ENCODE measurements at places on chromosomes 1 and 21.

GRCh38 chr1:9689011-9689706, 37.6 kb downstream of the PIK3CD start:
- DNase-seq = peak; percentile 65

- DNase-seq = no peak
Observed at GRCh38 chr1:2972879-2973575, 48.2 kb upstream of the ACTRT2 start.

- no peak for DNase-seq
Observed at GRCh38 chr1:185408700-185409270, 91.7 kb upstream of the IVNS1ABP start.

DNA sequence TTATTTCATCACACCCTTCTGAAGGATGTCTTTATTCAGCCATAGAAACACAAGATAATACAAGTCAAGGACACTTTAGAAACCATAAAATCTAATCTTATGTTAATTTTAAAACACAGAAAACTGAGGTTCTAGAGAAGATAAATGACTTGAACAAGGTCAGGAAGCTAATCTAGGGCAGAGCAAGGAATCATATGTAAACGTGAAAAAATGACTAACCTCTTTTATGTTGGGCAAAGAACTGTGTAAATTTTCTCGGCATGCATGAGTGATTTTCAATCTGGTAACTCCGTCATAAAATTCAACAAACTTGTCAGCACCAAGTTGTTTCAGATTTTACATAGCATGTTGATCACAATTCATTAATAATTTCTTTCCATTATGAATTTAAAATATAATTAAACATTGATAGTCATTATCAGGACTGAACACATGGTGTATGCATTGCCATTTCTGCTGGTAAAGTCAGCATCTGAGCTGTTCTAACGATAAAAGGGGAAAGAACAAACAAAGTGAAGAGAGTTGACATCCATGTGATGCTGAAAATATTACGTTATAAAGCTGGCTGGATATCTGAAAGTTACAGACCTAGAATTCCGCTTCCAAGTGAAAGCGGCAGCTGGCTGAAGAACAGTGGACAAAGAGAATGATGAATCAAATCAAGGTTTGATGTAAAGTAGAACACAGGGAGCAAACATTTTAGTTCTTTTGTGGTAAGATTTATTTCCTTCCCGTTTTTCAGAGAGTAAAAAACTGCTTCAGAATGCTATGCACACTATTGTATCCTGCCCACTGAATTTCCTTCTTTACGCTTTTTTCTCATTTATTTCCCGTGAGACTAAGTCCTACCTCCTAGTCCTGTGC, 1037.4 kb upstream of the TMPRSS15 start:
- no peak for DNase-seq

DNA sequence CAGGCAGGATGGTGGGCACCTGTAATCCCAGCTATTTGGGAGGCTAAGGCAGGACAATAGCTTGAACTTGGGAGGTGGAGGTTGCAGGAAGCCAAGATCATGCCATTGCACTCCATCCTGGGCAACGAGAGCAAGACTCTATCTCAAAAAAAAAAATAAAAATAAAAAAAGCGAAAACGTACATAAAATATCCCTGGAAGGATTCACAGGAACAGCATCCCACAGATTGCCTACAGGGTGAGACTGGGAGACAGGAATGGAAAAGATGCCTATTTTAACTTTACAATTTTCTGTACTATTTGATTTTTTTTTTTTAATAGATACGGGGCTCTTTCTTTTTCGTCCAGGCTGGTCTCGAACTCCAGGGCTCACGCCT, 604 bp upstream of the NBPF3 start:
- DNase-seq = no peak

DNA sequence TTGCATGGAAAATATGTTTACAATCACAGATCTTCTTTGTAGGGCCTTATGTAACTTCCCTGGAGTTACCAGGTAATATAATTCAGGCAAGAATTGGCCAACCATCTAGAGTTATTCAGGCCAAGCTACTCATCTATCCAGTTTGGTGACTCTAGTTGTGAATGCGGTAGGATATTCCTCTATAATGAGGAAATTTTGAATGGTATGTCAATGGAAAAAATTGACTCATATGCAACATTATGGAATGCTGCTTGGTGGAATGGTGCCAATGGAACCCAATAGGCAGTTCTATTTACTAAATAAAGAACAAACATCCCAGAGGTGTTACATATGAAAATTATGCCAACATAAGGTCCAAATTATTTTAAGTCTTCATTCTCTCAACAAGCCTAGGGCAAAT, 5.6 kb upstream of the TNFSF18 start:
- DNase-seq = no peak

DNA sequence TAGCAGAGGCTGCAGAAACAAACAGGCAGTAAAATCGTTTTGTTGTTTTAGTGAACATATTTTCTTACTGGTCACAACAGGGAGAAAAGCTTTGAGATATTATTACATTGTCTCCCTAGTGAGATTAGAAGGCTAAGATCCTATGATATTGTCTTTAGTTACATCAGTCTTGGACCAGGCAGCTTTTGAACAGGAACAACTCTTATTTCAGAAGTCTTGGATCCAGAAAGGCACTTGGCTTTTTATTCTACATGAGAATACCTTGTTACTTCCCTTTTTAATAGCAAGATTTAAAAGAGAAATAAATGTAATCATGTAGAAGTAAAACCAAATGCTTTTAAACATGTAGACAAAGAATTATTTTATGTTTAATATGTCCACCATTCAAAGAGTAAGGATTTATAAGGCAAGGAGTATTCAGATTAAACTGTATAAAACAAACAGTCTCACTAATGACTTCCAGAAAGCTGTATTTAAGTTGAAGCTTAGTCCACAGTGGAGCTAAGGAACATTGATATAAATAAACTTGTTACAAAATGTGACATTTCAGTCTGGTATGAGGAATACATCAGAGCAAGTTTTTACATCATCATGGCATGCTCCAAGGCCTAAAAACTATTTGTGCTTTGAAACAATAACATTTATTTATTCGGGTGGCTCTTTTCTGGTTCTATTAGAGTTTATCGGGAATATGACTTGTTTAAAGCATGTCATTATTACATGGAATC, 72.2 kb downstream of the PHTF1 start:
- DNase-seq = no peak

DNA sequence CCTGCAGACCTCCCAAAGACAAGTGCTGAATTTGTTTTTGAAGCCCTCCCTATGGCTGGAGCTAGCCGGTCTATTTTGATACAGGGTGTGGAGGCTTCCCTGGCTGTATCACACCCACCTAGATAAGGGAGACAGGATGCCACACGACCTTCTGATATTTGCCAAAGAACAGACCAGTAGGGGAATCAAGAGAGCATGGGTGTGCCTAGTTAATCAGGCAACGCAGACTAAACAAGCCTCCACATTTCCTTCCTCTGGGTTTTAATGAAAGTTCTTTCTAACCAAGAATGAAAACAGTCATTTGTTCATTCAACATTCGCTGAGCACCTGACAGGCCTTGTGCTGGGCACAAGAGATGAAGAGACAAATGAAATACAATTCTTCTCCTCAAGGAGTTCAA, 446.8 kb downstream of the PLPP3 start:
- no peak for DNase-seq

- DNase-seq = no peak
Observed at GRCh38 chr1:218600968-218601367, 255.8 kb downstream of the TGFB2 start.

DNA sequence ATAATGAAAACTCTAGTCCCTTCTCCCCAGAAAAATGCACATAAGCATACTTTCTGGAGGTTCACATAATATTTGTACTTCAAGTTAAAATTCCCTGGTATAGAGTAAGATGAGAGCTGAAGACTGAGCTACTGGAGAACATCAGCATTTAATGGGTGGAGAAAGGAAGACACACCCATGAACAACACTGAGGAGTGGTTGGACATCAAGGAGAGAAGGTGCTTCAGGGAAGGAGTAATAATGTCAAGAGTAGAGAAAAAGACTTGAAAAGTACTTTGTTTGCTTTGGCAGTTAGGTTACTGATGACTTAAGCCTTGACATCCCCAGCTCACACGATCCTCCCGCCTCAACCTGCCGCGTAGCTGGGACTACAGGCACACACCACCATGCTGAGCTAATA, 21.9 kb downstream of the PEA15 start:
- DNase-seq = no peak

GRCh38 chr1:205245096-205245495, 17.4 kb downstream of the TMCC2 start:
- no peak for DNase-seq

GRCh38 chr1:159071970-159072582, 4.5 kb downstream of the AIM2 start:
- peak; percentile 13 for DNase-seq

DNA sequence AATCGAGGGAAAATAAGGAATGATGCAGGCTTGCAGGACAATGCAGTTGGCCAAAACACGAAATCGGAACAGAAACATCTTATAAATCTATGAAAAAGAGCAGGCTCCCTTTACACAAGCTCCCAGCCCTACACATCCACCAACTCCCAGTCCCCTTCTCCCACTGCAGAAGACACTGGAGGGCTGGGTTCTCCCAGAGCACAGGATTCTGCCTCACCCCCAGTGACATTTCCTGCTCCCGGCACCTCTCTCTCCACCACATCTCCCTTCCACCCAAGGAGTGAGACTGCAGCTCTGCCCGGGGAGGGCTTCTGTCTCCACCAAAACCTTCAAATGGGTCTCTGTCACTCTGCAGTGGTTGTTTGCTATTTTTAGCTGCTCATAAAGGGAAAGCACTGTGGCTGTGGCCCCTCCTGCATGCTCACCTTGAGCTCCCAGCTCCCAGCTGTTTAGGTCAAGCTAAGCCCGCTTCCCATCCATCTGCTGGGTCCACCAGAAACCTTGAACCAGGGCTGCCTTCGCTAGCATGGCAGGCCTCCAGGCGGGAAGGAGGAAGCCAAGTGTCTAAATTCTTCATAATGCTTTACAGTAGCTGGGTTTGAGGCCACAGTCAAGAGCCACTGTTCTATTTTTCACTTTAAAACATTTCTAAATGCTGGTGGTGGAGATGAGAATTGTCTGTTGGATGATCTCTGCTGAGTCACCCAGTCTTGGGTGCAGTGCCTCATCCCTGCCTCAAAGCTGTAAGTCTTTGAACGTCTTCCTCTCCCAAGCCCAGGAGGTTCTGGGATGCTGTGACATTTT, 3.3 kb upstream of the C2CD2 start:
- no peak for DNase-seq

GRCh38 chr1:165355139-165355976, 1.2 kb downstream of the LMX1A start:
- no peak for DNase-seq

DNA sequence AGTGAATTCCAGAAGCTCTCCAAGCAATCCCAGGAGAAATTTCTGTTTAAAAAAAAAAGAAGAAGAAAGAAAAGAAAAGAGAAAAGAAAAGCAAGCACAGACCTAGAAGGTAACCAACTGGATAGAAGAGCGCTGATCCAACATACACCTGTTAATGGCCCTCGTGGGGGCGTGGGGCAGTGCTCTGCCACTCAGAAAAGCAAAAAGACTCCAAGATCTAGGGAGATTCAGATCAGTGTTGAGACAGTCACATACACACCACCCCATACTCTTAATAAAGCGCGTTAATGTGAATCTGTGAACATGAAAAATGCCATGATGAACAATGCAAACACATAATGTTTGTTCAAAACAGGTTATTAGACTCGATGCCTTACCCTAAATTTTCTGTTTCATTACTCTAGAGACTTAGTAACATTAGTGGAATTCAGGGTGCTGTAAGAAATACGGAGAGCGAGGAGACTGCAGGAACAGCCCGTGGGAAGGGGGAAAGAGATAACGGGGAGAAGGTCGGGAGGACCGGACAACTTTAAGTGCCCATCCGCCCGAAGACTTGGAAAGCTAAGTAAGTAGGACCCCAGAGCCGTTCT, 406 bp downstream of the NME7 start:
- DNase-seq = no peak

DNA sequence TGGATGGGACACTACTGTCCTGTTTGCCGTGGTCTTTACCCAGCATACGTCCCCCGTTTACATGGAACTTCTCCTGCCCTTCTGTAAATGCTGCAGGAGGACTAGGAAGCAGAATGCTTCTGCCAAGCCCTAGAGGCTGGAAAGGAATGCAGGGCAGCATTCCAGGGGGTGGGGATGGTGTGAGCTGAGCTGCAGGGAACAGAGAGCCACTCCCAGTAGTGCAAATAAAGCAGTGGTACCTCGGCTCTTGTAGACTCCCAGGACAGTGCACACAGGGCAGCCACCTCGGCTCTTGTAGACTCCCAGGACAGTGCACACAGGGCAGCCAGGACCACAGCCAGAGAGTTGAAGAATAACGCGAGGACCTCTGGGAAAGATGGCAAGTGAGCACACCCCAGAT, 35.4 kb downstream of the PTPRU start:
- no peak for DNase-seq

DNA sequence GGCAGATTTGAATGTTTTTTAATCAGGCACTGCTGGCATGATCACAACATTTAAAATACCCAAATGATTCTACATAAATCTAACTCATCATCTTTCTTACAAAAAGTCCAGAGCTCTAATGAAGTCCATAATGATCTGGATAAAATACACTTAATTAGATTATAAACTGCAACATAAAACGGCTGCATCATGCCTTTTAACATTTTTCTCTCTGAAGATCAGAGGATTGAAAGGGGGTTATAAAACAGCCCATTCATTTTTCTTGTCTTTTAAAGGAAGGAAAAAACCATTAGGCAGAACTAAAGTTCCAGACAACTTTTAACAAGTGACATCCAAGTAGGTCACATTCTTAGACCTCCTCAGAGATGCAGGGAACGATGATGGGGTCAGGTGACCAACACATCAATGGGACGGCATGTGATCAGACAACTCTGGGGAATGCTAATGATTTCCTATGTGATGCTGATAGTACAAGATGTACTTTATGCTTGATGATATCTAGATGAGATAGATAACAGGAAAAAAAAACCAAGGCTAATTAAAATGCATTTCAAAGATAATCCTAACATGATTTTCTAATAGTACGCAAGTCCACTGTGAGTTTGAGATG, 455.1 kb downstream of the SMYD3 start:
- DNase-seq = no peak

- DNase-seq = no peak
Observed at GRCh38 chr1:34137411-34137810, 27.6 kb downstream of the CSMD2 start.

GRCh38 chr1:94754570-94754969, 65.6 kb upstream of the SLC44A3 start:
- no peak for DNase-seq

DNA sequence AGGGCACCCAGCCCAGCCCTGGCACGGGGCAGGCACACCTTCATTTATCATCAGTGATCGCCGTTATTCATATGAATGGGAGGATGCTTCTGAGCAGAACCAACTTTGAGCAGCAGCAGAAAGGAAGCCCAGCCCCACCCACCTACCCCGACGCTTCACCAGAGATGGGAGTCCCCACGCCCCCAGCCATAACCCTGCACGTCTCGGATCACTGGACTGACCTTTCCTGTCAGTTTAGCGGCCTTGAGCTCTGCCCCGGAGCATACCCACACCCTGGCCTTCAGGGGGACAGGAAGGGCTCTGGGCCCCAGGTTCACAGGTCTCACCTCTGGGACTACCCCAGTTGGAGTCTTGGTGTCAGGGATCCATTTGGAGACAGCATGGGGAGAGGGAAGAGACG, 18.1 kb downstream of the LRP8 start:
- no peak for DNase-seq

GRCh38 chr1:162878000-162878596, 17.1 kb upstream of the CCDC190 start:
- no peak for DNase-seq
